ENCODE measurements at places on chromosomes 1 and 21.

DNA sequence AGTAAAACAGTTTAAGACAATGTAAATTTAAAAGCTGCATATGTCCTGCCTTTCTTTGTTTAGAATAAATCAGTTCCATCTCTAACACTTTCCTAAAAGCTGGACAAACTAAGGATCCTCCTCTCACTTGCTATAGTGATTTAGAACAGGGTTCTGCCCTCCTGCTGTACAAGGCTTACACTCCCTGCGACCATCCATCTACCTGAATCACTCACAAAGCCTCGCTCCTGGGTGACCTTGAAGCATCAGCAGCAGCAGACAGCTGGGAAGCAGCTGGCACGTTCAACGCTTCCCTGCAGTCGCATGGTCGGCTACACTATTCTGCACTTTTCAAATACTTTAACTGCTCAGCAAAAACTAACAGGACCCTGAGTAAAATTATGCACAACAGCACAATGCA, 128.0 kb downstream of the NTPCR start:
- DNase-seq, result no peak

DNA sequence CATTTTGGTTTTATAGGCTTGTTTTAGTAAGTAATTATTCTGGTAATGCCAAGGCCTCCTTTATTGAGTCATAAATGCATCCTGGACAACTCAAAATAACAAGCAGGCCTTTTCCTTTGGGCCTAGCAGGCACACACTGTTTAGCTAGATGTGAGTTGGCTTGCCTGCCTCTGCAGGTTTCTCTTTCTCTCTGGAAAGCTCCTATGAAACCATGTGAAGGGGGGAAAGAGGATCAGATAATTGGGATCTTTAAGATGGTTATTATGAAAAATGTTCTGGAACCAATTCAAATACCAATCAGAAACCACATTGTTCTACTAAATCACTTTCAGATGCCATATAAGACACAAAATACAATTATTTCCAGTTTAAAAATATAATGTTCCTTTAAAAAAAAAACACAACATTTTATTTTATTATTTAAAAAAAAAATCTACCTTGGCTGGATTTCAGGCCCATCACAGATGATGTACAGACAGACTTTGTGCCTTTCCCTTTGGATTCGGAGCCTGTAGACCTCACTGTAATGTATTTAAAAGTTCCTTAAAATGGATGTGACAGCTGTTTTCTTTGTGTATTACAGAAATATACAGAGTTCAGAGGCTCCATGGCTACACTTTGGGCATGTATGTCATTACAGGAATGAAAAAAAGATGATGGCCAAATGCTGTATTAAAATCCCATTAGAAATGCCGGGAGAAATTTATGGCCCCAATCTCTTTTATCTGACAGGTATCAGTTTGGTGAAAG, 80.2 kb downstream of the NTMT2 start:
- DNase-seq, result no peak

- no peak for DNase-seq
These were observed 54.9 kb downstream of the PATJ start for GRCh38 chr1:61797045-61797755.

GRCh38 chr1:235073968-235074522, 54.6 kb downstream of the TOMM20 start:
- no peak for DNase-seq

All from COLO829 (cell line).